ENCODE measurements at places on chromosomes 11 and 22.
A peak's percentile ranks its signal among the peaks of the same experiment; 100 is the strongest.

- ATAC-seq = no peak
These were observed 1.9 kb upstream of the LTBP3 start for GRCh38 chr11:65559951-65560537.

DNA sequence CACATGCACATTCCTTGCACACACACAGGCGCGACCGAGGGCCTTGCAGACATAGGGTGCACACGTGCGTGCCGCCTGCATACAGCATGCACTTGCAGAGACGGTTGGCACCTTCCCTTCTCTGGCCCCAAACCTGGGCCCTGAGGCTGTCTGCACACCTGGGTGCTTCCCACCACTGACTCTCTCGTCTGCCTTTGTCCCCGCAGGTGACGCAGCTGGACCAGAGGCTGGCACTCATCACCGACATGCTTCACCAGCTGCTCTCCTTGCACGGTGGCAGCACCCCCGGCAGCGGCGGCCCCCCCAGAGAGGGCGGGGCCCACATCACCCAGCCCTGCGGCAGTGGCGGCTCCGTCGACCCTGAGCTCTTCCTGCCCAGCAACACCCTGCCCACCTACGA, 38.0 kb downstream of the CDKN1C start:
- ATAC-seq = no peak

DNA sequence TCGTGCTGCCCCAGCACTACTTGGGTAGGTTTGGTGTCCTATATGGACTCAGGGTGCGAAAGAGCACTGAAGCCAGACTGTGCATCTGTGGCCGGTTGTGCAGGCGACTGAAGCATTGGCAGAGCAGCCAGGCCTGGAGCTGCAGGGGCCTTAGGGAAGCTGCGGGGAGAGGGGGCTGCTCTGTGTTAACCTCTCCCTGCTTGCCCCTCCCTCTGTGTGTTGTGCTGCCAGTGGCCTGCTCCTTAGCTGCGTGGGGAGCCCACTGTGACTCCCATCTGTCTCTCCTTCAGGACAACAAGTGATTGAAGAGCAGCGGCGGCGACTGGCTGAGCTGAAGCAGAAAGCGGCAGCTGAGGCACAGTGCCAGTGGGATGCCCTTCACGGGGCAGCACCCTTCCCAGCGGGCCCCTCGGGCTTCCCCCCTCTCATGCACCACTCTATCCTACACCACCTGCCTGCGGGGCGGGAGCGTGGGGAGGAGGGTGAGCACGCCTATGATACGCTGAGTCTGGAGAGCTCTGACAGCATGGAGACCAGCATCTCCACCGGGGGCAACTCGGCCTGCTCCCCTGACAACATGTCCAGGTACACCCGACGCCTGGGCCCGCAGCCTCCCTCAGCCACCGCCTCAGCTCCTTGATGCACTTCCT, 34.3 kb downstream of the TREH start:
- no peak for ATAC-seq

DNA sequence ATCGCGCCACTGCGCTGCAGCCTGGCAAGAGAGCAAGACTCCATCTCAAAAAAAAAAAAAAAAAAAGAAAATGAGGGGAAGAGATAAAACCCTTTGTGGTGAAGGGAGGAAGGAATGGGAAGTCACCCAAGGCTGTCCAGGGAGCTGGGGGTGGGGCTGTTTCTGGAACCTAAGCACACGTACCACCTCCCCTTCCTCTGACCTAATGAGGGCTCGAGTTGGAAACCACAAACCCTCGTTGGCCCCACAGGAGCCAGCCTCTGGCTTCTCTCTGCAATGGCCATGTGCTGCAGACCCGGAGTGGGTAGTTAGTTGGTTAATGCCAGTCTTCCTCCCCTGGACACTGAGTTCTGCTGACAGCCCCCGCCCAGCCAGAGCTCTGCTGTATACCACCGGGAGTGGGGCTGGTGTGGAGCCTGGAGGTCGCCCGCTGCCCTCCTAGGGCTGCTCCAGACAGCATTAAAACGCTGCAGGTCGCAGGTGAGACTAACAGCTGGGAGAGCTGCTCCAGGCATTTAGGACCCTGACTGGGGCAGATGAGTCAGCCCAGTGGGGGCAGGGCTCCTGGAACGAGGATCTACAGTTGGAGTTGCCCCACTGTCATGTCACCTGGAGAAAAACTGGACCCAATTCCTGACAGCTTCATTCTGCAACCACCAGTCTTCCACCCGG, at the start of gene LGALS12:
LGALS12 (plus strand) TSS at position 228 of the 672 bp plus-strand sequence; CDS start at position 603, 375 bp downstream.
- no peak for ATAC-seq

GRCh38 chr11:120590472-120590871, 78.9 kb downstream of the GRIK4 start:
- no peak for ATAC-seq

DNA sequence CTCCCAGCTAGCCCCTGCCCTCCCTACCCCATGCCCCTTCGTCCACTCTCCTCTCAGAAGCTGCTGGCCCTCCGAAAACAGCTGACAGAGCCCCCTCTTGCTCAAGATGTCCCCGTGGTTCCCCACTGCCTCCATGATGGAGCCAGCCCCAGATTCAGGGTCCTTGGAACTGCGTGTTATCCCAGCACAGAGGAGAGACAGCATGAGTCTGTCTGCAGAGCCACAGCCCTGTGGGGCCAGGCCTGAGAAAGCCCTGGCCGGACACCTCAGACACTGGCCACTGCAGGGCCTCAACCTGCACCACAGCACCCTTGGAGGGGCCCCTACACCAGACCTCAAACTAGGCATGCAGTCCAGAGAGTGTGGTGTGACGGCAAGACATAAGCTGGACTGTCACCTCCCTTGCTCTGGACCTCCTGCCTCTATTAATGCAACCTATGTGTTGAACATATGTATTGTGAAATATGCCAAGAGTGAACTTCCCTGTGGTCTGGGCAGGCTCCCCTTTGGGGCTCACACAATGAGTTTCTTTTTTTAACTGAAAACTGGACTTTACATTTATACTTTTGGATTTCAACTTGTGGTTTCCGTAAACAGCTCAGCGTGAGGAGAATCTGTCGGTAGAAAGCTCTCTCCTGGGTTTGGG, 9.6 kb downstream of the PNPLA5 start:
- no peak for ATAC-seq

DNA sequence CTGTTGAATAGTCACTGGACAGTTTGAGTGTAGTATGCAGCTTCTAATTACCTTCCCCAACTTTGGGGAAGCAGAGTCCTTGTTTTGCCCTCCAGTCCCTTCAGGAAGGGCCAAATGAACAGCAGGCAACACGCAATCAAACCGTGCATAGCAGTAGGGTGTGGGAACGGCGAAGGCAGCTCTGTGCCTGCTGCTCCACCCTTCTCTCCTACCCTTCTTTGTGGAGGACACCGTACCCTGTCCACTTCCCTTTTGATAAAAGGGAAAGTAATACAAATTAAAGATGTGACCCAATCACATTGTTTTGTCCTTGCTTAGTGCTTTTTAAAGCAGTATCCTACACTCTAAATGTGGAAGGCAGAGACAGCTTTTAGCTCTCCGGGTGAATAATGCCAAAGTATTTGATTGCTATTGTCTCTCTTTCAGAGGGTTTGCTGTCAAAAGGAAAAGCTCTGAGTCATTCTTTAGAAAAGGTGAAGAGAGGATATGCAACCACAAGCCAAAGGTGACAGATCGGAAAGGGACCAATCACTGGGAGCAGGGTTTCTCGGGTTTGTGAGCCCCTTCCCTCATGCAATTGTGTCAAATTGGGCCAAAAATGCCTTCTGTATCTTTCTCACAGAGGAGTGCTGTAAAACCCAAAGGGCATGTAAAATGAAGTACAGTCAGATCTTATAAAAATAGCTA, 407.3 kb upstream of the CCDC90B start:
- ATAC-seq = no peak

GRCh38 chr11:2558861-2559526, 114.2 kb downstream of the KCNQ1 start:
- ATAC-seq = no peak

- peak; percentile 21 for ATAC-seq
These were observed 7.3 kb downstream of the PACSIN2 start for GRCh38 chr22:43007519-43008102.

DNA sequence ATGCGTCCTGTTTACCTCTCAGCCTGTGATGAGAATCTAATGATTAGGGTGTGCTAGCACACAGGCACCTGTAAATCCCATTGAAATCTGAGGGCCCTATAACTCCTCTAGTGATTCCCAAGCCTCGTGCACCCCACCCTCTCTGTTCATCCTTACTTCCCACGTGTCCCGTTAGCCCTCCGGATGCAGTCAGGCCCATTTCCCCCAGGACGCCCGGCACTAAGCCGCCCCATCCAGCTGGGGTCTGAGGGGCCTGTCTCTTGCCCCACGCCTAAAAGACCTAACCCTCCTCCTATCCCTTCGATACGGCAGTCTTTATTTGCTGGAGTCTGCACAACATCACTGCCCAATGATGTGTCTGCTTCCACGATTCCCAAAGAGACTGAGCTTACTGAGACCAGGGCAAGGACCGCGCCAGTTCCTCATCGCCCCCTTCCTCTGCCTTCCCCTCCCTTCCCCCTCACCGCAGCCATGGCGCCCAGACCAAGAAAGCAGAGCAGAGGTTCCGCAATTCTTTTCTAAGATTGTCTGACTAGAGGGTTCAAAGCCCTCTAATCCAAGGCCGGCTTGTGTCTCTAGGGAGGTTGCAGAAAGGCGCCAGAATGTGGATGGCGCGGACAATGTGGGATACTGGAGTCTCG, 1.1 kb upstream of the FADS2 start:
- no peak for ATAC-seq

GRCh38 chr11:120622189-120622875, 110.8 kb downstream of the GRIK4 start:
- ATAC-seq = no peak

- ATAC-seq = peak; percentile 58
These were observed at the start of gene MAPK11 for GRCh38 chr22:50269970-50270665. MAPK11 (minus strand) TSS chr22:50270380; CDS start chr22:50270292, 88 bp downstream.

- no peak for ATAC-seq
These were observed 14.2 kb downstream of the IFT27 start for GRCh38 chr22:36761553-36762240.

DNA sequence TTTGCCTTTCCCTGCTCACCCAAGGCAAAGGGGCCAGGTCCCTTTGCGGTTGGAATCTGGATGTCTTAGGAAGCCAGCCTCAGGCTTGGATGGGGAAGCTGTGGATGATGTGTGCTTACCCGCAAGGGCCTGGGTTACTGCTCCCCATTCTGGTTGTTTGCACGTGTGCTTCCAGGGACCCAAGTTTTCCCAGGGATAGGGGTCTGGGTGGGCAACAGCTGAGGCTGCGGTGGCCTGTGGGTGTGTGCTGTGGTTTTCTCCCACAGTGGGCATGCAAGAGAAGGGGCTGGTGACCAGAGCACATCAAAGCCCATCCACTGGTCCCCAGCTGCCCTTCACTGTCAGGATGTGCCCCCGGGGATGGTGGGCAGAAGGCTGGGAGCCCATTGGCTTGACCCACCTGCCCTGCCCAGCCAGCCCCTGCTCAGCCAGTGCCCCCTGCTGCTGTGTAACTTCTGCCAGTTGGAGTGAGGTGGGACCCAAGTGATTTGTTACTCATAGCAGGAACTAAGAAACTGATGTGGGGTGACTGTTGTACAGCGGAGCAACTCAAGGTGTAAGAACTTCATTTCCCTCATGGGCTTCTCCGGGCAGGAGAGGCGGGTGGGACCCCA, 3.3 kb downstream of the CAPN5 start:
- no peak for ATAC-seq

GRCh38 chr11:65362320-65362931, 7.9 kb downstream of the TIGD3 start:
- ATAC-seq = peak; percentile 9

DNA sequence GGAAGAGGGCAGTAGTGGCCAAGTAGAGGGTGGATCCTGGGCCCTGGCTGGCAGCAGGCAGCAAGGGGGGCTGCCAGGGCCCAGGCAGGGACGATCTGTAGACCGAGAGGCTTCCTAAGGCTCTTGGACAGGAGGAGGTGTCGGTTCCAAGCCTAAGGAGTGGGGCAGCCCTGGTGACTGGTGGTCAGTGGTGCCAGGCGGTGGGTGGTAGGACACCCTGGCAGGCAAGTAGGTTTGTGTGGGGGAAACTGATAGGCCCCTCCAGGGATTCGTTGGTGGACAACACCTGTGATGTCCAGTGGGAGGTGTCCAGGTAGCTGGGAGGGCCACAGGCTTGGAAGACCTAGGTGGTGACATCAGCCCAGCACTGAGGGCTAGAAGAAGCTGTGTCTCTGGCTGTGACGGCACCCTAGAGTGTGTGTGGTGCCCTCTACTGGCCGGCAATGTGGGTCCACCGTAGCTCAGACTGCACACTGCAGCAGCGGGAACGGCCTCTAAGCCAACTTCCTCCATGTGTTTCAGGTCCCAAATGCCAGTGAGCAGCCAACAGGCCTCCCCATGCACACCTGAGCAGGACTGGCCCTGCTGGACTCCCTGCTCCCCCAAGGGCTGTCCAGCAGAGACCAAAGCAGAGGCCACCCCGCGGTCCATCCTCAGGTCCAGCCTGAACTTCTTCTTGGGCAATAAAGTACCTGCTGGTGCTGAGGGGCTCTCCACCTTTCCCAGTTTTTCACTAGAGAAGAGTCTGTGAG, 9.4 kb upstream of the SAMM50 start:
- ATAC-seq = peak; percentile 80

DNA sequence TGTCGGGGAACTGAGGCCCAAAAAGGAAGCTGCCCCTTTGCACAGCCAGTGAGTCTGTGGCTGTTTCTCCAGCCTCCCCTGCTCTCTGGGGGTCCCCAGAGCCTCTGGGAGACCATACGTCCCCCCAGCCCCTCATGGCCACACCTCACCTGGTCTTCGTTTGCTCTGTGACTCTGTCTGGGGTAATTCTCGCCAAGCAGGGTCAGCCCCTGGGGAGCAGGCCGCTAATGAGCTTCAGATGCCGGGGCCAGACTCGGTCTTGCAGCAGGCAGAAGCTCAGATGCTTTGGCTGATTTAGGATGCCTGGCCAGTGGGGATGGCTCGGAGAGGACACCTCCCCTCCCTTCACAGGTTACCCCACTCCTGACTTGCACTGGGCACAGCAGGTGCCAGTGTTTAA, 24.1 kb upstream of the WNT11 start:
- ATAC-seq = no peak

- ATAC-seq = no peak
These were observed 6.7 kb upstream of the TSKU start for GRCh38 chr11:76776472-76776871.

GRCh38 chr11:33006010-33006409, 9.7 kb upstream of the DEPDC7 start:
- ATAC-seq = no peak
